Activated T-helper 1 cell treated with Interleukin-2 at 50 U/mL for 16 hours (primary cell): ENCODE measurements at places on chromosomes 3 and 15.

DNA sequence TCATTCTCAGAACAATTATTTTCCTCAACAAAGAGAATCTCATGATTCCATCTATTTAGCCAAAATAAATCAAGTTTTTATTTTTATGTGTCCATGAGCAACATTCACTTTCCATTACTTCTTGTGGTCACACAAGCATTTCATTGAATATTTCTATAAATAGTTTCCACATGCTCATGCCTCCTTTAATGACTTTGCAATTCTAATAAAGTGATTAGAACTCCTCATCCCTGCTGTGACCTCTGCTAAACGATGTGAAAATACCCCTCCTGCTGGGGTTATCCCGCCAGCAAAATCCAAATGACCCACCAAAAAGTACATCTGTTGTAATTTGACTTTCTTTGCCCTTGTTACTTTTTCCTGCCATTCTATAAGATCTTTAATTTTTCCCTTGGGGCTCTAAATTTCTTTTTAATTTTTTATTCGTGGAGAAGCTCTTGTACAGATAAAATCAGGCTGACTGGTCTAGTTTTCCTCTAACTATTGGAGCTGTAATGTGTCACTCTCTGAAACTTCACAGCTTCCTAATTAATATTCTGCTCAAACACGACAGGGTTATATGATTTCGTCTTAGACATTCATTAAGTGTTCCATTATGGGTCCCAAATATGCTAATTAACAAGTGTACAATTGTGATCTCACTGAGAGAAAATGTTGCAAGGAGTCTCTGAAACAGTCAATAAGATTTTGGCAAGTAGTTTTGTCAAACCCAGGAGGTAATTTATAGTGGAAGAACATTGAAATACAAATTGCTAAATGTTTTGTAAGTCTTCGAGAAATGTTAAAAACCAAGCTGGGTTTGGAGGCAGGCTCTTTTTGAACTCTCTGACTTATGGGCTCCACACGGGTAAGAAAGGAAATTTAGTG, 533.1 kb upstream of the NAALADL2 start:
- no peak for DNase-seq

DNA sequence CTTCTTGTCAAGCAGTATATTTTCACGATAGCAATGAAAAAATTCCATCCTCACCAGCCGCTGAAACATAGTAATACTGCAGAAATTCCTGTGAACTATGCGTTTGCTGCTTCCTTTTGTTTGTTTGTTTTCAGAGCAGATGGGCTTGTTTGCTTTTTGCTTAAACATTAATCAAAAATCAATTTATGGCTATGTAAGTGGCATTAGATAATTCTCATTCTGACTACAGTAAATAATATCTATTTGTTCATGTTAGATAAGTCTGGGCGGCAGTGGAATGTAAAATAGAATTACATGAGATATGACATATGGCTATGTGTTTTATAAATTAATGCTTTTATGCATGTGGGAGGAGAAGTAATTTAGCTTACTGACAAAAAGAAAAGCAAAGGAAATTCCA, 163.7 kb downstream of the PGPEP1L start:
- DNase-seq: no peak

DNA sequence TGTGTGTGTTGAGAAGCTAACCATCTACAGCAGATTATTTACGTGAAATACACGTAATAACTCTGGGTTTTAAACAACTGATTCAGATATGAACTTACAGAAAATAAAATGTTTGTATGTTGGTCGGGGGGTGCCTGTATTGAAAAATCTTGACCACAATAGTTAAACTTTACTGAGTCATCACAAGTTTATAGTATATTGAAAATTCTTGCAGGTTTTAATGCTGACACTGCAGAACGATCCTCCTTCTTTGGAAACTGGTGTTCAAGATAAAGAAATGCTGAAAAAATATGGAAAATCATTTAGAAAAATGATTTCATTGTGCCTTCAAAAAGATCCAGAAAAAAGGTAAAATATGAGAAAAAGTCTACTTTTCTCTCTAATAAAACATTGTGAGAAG, 41.3 kb upstream of the SLC22A13 start:
- DNase-seq: no peak

DNA sequence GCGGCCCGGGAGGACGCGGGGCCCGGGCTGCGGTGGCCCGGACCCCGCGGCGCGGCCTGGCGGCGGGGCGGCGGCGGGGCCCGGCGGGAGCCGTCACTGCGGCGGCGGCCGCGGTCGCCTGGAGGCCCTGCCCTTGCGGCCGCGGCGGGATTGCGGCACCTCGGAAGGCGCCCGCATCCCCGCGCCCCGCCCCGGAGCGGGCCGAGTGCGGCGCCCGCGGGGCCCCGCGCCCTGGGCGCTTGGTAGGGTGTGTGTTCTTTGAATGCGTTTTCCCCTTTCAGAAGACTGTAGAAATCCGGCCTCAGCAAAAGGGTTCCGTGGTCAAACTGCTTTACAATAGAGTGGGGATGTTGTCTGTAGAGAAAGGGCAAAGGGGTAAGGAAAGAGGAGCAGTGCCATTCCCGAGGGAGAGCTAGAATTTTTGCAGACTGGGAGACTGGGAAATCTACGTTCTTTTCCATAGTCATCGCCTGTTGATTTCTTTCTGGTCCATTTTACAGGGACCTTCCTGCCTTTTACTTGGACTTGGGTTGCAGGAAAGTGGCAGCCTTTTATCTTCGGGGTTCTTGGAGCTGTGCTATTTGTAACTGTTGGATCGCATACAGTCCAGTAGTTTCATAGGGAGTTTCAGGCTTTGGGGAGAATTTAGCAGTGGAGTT, 630 bp downstream of the SNRK start:
- peak; percentile 11 for DNase-seq

DNA sequence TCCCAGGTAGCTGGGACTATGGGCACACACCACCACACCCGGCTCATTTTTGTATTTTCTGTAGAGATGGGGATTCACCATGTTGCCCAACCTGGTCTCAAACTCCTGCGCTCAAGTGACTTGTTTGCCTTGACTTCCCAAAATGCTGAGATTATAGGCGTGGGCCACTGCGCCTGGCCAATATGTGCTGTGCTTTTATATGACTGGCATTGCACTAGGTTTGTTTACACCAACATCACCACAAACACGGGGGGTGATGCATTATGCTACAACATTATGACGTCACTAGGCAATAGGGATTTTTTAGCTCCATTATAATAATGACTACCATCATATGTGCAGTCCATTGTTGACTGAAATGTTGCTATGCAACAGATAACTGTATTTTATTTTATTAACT, 6.9 kb downstream of the APH1B start:
- DNase-seq: no peak

- no peak for DNase-seq
These were observed 50.8 kb downstream of the UNC13C start for GRCh38 chr15:54029081-54029480.

- DNase-seq: no peak
These were observed 220.1 kb downstream of the P3H2 start for GRCh38 chr3:189900578-189900977.
